Motor neuron (in vitro differentiated cells): ENCODE measurements at places on chromosomes 11 and 22. TPM values are rescaled to one million over a fixed set of nuclear protein-coding genes. Genes with fewer than 3 reads are reported as not detected.

GRCh38 chr22:44304354-44304753 is 8.4 kb downstream of the SHISAL1 start:
- no peak for ATAC-seq

DNA sequence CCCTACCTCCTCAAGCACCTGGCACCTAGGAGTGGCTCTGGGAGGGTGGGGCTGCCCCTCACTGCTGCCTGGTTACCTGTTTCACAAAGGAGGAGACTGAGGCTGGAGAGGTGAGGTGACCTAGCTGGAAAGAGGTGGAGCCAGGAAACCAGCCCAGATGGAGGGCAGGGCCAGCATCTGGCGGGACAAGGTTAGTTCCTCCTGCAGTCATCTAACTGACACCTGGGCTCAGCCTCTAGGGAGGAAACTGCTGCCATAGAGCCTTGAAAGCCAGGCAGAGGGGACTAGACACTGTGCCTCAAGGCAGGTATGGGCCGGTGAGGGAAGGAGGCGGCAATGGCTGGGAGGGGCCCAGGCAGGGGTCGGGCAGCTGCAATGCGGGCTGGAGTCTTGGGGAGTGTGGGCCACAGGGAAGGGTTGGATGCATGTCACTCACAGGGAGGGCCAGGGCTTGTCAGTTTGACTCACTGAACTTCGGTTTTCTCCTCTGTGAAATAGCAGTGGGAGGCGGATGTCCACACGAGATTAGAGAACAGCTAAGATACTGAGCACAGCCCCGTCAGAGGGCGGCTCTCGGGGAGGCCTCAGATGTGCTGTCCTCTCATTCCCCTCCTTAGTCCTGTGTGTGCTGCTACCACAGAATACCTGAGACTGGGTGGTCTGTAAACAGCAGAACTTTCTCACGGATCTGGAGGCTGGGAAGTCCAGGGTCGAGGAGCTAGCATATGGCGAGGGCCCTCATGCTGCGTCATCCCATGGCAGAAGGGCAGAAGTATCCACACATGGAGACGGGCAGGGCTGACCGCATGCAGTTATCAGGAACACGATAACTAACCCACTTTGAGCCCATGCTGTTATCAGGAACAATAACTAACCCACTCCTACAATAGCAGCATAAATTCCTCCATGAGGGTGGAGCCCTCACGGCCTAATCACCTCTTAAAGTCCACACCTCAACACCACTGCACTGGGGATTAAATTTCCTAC is 16.1 kb downstream of the MGAT3 start:
- ATAC-seq, result no peak

DNA sequence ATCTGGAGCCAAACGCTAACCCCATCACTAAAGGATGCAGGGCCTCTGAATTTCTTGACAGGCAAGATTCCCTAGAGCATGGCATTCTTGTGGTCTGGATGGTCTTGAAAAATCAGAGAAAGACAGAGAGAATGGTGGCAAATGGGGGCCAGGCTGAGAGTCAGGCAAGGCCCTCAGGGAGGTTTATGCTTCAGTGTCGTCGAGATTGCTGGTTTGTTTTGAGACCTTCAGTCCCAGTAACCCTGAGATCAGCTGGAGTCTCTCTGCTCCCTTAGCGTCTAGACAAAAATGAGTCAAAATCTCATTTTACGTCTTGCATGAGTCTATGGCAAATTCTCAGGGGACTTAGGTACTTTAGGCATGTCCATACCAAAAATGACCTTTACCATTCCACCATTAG is 539.3 kb downstream of the SOX6 start:
- ATAC-seq, result no peak

DNA sequence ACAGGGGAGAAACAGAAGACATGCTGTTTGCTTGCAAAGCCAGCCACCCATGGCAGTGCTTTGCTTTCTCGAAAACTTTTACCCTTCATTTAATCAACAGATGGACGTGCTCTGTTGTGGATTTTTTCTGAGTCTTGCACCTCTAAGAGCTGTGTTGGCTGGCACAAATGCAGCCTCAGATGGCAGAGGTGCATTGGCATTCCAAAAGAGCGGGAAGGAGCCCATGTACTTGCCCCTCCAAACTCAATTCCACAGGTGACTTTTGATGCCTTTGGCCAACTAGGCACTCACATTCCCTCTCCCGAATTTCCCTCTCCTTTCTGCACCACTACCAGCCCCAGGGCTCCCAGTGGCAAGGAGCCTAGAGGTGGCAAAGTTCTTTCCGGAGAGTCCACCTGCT is 1.2 kb downstream of the KIRREL3 start:
- no peak for ATAC-seq

DNA sequence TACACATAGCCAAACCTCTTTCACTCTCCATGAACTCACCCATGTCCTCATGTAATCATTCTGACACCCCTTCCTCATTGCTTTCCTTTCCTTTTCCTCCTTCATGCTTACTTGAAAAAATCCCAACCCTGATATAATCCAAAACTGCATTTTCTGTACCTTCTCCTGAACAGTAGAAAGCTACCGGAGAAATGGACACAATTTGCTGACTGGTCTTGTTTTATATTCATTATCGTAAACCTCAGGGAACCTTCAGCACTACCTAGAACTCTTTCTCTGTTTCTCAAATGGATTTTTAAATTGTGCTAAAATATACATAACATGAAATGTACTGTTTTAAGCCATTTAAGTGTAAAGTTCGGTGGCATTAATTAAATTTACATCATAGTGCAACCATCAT is 996.9 kb downstream of the NTM start:
- ATAC-seq, result no peak

- ATAC-seq, result no peak
These were observed 20.9 kb downstream of the PARVG start for GRCh38 chr22:44201665-44202064.

DNA sequence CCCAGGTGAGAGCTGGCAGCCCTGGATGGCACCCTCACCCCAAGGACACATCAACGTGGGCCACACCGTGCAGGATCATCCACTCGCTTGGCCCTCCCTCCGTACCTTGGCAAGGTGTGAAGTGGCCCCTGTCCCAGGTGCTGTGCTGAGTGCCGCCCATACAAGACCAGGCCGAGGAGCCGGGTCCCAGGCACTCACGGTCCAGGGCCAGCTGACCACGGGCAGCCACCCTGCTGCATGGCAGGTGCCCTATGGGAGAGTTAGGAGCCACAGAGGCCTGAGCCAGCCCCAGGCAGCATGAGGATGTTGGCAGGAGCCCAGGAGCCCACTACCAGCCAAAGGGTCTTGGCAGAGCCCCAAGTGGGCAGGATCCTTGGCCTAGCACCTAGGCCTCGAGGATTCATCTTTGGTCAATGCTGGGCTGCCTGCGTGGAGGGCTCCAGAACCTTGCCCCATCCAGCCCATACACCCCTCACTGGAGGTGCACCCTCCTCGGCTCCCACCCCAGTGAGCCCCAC is 19.6 kb downstream of the RTN4R start:
- no peak for ATAC-seq

DNA sequence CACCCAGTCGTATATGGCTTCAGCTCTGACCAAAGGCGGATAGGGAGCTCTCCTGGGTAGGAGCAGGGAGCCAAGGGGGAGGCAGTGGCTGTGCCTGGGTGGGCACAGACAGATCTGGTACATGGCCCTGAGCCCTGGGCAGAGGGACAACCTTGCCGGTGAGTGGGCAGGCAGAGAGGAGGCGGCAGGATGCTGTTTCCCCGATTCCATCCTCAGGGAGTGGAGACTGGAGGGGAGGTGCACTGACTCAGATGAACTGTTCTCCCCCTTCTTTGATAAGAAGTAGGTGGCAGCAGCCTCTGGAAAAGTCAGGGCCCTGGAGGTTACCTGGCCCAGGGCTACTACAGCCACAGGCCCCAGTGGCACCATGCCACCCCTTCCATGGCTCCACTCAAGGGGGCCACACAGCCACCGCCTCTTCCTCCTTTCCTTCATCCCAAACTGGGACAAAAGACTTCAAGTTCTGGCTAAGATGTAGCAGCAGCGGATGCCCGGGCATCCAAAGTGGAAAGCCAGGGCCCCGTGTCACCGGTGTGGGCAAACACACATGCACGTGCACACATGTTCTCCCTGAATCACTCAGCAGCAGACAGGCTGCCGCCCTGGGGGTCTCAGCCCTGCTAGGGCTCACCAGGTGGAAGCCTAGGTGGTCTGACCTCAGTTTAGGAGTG is 13.4 kb downstream of the CXCR5 start:
- no peak for ATAC-seq

DNA sequence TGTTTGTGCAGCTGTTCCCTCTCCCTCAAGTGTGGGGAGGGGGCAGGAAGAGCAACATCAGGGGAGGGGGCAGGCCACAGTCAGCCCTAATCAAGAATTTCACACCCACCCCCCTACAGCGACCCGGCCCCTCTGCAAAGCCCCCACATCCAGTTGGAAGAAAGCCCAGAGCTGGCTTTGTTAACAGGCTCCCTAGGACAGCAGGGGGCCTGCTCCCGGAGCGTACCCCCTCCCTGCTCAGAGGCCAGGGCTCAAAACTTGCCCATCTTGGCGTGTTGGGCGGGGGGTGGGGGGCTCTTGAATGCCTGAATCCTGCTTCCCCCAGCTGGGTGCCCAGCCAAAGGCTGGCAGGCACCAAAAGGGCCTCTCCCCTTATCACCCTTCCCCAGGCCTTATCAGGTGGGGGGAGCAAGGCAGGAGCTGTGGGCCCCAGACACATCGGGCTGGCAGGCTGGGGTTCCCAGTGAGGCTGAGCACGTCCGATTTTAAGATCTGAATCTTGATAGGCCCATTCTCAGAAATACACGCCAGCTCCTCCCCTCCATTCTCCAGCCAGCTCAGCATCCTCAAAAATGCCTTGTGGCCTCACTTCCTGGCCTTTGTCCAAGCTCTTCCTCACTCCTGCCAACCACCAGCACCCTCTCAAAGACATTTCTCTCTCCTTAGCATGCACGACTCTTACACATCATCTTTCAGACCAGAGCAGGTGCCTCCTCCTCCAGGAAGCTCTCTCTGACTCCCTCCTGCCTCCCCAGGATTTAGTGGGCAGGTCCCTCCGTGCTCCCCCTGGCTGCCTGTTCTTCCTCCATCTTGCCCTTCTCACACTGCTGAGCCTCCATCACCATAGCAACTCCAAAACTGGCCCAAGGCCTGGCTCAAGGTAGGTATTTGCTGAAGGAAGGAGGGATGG is 384.8 kb downstream of the MN1 start:
- peak; percentile 72 for ATAC-seq

- ATAC-seq, result no peak
These were observed 21.8 kb downstream of the RNF169 start for GRCh38 chr11:74770456-74770855.

DNA sequence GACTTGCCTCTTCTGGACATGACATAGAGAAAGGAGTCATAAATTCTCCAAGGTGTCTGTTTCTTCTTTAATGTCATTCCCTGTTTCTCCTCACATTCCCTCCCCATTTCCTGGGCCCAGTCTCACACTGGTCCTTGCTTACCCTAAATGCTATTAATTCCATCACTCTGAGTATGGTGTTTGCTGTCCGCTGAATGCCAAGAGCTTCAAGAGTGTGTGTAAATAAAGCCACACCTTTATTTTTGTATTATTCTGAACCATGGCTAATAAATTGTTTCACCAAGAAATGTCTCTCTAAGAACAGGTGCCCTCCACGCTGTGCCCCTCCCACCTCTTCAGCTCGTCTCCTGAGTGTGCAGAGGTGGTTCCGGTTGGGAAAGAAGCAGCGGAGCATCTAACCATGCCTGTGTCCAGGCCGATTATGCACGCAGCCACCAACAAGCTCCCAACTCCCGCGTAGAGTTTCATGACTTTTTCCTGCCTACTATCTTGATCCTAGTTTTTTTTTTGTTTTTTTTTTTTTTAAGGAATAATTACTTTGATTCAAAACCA is 8.6 kb downstream of the TMEM121B start:
- ATAC-seq, result no peak

GRCh38 chr22:45526281-45526680 is 23.6 kb downstream of the FBLN1 start:
- ATAC-seq, result no peak

GRCh38 chr22:31968022-31968421 is 23.7 kb downstream of the YWHAH start:
- ATAC-seq, result no peak

- no peak for ATAC-seq
These were observed 453.4 kb downstream of the TBC1D22A start for GRCh38 chr22:47215851-47216250.

GRCh38 chr11:62666259-62666926 is 1.3 kb downstream of the CSKMT start:
- no peak for ATAC-seq

- no peak for ATAC-seq
These were observed 47.0 kb downstream of the GRAMD4 start for GRCh38 chr22:46667245-46667623.

DNA sequence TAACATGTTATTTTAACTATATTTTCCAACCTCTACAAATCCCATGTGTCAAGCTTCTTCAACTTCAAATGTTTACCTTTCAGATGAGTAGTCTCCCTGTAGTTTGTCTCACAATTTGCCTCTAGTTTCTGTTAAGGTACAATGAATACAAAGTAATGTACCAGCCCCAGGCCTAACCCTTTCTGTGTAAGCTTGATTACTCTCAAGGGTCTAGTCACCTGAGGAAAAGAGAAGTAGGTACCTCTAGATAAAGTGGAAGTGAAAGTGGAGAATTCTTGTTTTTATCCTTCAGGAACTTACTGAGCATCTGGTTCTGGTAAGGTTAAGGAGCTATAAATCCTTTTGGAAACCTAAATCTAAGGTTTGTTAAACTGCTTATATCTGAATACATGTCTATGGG is at the start of gene OR51A7:
OR51A7 (plus strand) TSS at position 300 of the 400 bp plus-strand sequence. CDS start 3,587 bp downstream, outside the sequence.
- ATAC-seq, result no peak

DNA sequence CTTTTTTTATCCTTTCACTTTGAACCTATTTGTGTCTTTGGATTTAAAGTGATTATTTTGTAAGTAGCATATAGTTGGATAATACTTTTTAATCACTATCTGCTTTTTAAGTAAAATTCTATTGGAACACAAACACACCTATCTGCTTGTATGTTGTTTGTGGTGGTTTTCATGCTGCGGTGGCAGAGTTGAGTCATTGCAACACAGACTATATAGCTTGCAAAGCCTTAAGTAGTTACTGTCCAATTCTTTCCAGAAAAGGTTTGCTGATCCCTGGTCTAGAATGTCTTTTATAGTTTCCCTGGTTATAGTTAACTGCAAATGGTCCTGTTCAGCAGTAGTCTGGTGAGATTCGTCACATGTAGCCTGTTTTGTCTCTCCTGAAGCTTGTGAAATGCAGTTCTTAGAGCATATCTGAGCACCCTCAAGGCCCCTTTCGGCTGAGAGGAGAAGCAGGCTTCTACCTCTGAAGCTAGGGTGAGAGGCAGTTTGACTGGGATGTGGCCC is 21.5 kb downstream of the SHANK3 start:
- no peak for ATAC-seq

The SLC37A2 gene
- total RNA-seq, result 1.3 TPM in 2 replicates

The CASP5 gene
- not detected in 2 replicates for total RNA-seq

The HBG2 gene
- total RNA-seq, result not detected in 2 replicates

The CDON gene
- 13.6 and 15.0 TPM in 2 replicates for total RNA-seq

The C1QTNF5 gene
- total RNA-seq, result 1.5 and 2.5 TPM in 2 replicates

The INS gene
- not detected in 2 replicates for total RNA-seq

The SERGEF gene
- total RNA-seq, result 25.4 and 27.4 TPM in 2 replicates

The FGF4 gene
- total RNA-seq, result 0.31 TPM in 1 of 2 replicates, not detected in the other

The UFD1 gene
- 80.0 and 100 TPM in 2 replicates for total RNA-seq

The CYTH4 gene
- total RNA-seq, result not detected in 2 replicates

The TP53I11 gene
- 25.7 and 25.8 TPM in 2 replicates for total RNA-seq

The PLEKHB1 gene
- total RNA-seq, result 4.3 and 5.2 TPM in 2 replicates

The TRIM3 gene
- 19.6 and 25.7 TPM in 2 replicates for total RNA-seq

The LGALS1 gene
- total RNA-seq, result 1,058 and 1,188 TPM in 2 replicates

The IRAG1 gene
- 1.1 and 1.3 TPM in 2 replicates for total RNA-seq

The MAP6 gene
- total RNA-seq, result 0.36 and 1.5 TPM in 2 replicates
